ENCODE measurements at places on chromosomes 2 and 18.

DNA sequence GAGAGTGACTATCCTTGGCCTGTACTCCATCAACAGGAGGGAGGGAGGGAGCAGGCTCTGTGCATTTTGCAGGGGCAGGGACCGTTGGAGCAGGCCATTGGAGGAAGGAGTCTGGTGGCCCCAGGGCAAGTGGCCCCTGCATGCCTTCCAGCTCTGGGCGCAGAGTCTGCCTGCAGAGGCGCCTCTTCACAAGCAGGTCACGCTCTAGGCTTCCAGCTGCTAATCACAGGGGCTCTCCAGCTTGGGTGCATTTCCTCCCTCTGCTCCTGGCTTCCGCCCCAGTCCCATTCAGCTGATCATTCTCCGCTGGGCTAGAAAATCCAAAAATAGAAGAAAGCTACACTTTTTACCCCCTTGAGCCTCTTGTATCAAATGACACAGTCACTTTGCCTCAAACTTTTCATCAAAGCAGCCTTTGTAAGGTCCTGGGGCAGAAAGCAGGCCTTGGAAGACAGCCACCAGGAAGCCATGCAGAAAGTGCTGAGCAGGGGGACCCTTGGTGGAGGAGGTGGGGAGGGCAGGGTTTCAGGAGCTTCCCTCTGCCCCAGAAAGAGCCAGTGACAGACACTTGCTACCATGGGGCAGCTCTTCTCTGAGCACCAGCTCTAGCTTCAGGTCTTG is 11.3 kb downstream of the TMEM247 start:
- DNase-seq: no peak

DNA sequence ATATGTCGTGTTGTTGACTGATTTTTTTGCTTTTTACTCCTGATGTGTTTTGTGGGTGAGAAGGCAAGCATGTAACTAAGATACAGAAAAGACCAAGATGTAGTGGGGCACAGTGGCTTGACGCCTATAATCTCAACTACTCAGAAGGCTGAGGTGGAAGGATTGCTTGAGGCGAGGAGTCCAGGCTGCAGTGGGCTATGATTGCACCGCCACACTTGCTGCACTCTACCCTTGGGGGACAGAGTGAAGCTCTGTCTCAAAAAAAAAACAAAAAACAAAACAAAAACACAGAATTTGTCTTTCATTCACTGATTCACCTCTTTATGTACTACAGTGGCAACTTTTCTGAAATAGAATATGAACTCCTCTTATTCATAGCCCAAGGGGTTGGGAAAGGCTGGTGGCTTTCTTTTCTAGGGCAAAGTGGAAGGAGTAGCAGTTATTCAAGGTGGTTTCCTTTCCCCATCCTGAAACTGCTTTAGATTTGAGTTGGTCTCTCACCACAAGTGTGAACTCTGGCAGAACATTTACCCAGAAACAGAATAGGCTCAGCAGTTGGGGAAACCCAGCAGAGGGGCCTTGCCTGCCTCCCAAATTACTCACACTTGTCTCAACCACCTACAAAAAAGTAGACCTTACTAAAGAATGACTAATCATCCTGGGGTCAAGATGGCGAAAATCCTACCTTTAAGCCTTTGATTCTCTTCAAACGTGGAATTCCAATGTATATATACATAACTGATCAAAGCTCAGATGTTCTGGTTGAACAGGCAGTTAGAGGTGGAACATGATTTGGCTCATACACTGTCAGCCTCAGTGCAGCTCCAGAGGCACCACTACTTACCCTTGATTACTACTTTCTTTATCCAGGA is 6.5 kb downstream of the TANK start:
- no peak for DNase-seq

- no peak for DNase-seq
Observed at GRCh38 chr2:106175086-106175850, 18.8 kb downstream of the UXS1 start.

DNA sequence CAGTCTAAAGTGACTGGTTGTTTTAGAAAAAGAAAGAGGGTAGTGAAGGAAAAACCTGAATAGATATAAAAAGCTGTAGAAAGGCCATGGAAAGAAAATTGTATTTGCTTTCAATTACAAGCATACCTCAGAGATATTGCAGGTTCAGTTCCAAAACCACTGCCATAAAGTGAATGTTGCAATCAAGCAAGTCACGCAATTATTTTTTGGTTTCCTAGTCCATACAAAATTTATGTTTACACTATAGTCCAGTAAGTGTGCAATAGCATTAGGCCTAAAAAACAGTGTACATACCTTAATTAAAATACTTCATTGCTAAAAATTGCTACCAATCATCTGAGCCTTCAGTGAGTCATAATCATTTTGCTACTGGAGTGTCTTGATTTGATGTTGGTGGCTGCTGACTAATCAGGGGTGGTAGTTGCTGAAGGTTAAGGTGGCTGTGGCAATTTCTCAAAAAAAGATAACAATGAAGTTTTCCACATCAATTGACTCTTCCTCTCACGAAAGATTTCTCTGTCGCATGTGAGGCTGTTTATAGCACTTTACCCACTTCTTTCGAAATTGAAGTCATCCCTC is 2003.8 kb upstream of the PIK3C3 start:
- no peak for DNase-seq

GRCh38 chr2:231532756-231533035 is 2.5 kb upstream of the NMUR1 start:
- DNase-seq: no peak

- DNase-seq: no peak
Observed at GRCh38 chr2:119179202-119179601, 20.7 kb upstream of the C1QL2 start.

DNA sequence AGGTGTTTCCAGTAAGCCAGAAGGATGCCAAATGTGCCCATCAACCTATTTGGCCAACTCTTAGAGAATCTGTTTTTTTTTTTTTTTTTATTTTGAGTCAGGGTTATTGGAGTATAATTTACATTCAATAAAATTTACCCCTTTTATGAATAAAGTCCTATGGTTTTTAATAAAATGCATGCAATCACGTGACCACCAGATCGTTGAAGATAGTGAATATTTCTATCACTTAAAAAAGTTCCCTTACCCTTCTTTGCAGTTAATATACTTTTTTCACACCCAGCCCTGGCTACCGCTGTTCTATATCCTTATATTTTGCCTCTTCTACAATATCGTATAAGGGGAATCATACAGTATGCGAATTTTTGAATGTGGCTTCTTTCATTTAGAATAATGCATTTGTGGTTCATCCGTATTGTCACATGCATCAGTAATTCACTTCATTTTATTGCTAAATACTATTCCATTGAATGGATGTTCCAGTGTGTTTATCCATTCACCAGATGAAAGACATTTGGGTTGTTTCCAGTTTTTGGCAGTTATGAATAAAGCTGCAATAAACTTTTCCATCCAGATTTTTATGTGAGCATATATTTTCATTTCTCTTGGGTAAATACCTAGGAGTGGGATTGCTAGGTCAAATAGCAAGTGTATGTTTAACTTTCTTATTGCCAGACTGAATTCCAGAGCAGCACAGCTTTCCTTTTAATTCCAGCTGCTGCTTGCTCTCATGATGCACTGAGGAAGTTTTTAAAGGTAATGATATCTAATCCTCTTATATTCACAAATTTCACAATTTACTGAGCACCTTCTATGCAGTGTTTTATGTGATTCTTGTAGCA is 156.3 kb upstream of the NT5C1B start:
- DNase-seq: no peak

DNA sequence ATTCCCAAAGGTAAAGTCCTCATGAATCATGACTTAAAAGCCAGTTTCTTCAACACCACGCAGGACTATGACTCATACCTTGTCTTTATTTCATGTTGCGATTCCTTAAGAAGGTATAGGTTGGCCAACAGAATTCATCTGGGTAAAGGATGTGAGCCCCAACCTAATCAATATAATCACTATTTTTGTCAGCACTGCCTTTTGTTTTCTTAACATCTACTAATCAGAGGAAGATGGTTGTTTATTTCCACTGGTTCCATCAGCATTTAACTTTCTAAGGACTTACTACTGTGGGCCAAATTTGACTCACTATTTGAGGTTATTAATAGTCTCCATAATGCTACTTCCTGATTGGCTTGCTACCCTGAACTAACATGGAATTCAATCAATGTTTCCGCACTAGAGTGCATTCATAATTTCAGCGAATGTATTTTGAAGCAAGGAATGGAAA is 78.6 kb downstream of the SCG2 start:
- DNase-seq: no peak

- DNase-seq: no peak
Observed at GRCh38 chr18:69703461-69703860, 244.2 kb downstream of the CD226 start.

DNA sequence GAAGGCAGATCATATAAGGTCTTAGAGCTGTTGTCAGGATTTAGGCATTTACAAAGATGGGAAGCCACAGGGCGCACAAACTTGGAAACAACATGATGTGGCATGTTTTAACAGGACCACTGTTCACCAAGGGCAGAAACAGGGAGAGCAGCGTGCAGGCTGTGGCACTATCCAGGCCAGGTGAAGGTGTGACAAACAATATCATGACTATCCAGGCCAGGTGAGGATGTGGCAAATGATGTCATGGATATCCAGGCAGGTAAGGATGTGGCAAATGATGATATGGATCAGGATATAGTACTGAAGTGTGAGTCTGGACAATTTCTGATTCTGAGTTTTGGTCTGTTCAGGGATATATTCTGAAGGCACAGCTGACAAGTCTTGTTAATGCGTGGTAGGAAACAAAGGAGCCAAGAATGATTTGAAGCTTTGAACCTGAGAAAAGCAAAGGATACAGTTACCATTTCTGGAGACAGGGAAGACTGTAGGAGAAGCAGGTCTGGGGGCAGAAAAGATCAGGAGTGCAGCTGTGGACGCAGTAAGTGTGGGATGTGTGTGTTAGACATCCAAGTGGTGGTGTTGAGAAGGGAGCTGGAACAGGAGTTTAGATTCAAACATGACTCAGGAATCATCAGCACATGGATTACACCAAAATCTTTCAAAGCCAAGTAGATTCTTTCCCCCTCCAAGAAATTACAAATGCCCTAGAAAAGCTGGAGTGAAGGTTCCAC is 205.9 kb downstream of the TMEM163 start:
- no peak for DNase-seq

DNA sequence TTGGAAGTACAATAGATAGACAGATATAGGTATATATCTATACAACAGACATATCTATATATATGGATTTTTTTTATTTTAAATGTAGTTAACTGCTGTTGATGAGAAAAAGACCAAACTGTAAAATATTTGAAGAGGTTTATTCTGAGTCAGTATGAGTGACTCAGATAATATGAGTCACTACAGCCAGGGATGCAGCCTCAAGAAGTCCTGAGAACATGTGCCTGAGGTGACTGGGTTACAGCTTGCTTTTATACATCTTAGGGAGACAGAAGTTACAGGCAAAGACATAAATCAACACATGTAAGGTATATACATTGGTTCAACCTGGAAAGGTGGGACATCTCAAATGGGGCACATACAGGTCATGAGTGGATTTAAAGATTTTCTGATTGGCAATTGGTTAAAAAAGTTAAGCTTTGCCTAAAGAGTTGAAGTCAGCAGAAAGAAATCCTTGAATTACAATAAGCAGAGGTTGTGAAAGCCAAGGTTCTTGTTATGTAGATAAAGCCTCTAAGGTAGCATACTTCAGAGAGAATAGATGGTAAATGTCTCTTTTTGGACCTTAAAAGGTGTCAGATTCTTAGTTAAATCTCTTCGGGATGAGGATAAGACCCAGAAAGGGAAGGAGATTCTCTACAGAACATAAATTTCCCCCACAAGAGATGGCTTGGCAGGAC is 149.9 kb downstream of the RBM43 start:
- DNase-seq: no peak

GRCh38 chr2:172416447-172417058 is 10.8 kb upstream of the ITGA6 start:
- DNase-seq: no peak

DNA sequence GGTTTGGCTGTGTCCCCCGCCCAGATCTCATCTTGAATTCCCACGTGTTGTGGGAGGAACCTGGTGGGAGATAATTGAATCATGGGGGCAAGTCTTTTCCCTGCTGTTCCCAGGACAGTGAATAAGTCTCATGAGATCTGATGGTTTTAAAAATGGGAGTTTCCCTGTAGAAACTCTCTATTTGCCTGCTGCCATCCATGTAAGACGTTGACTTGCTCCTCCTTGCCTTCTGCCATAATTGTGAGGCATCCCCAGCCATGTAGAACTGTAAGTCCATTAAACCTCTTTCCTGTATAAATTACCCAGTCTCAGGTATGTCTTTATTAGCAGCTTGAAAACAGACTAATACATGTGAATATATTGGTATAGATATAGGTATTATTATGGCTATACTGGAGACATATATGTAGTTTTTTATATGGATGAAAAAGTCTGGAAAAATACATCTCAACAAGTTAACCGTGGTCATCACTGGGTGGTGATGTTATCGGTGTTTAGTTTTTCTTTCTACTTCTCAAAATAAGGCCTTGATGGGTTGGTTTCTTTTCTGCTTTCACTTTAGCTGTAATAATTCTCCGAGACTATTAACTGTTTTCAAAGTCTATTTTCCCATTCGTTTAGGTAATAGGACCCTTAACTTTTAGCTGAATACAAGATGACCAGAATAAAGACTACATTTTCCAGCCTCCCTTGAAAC is 39.1 kb upstream of the NCOA1 start:
- DNase-seq: no peak

GRCh38 chr2:85438201-85439024 is 19.9 kb downstream of the SH2D6 start:
- no peak for DNase-seq

GRCh38 chr2:20566331-20566730 is 84.6 kb downstream of the HS1BP3 start:
- no peak for DNase-seq

GRCh38 chr18:8769509-8770095 is 64.2 kb downstream of the MTCL1 start:
- no peak for DNase-seq

DNA sequence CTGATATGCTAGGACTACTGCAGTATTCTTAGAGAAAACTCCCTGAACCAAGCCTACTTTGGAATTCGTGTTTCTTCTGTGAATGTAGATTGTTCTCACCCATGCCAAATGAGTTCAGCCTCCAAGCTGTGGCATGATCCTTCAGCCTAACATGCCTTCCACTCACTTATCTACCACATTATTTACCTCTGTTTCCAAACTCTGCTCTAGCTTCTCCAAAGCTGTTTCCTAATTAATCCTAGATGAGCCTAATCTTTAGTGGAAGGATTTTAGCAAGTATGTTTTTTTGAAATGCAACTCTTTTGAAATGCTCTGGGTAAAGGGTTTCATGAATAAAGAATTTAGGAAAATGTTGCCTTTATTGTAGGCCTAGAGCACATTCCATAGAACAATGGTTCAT is 152.9 kb upstream of the MMADHC start:
- DNase-seq: no peak

DNA sequence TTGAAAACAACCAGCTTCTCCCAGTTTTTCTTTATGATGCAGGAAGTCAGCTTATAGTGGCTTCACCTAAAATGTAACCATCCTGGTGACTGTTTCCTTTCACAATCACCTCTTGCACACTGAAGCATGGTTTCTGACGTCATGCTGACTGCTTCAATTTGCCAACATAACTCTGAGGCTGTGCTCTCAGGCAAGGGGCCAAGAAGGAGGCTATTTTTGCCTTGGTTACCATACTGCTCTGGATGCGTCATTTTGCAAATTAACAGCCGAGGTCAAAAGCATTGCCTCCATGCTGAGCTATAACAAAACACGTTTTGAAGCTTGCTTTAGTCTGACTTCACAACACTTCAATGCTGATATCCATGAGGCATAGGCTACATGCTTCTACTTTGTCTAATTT is 397.8 kb downstream of the METTL4 start:
- no peak for DNase-seq

- DNase-seq: no peak
Observed at GRCh38 chr2:219595256-219595655, 2.4 kb upstream of the STK11IP start.

GRCh38 chr2:144326825-144327224 is 193.1 kb downstream of the ZEB2 start:
- DNase-seq: no peak
